ENCODE measurements at places on chromosomes 11 and 22.

DNA sequence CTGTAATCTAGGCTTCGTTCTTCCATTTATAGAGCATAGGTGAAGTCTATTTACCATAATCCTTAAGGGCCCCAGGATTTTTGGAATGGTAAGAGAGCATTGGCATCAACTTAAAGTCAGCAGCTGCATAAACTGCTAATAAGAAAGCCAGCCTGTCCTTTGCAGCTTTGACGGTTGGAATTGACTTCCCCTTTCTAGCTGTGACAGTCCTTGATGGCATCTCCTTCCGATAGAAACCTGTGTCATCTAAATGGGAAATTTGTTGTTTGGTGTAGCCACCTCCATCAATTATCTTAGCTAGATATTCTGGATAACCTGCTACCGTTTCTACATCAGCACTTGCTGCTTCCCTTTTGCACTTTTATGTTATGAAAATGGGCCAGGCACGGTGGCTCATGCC lies 58.0 kb upstream of the GLYATL1B start:
- DNase-seq, result no peak

DNA sequence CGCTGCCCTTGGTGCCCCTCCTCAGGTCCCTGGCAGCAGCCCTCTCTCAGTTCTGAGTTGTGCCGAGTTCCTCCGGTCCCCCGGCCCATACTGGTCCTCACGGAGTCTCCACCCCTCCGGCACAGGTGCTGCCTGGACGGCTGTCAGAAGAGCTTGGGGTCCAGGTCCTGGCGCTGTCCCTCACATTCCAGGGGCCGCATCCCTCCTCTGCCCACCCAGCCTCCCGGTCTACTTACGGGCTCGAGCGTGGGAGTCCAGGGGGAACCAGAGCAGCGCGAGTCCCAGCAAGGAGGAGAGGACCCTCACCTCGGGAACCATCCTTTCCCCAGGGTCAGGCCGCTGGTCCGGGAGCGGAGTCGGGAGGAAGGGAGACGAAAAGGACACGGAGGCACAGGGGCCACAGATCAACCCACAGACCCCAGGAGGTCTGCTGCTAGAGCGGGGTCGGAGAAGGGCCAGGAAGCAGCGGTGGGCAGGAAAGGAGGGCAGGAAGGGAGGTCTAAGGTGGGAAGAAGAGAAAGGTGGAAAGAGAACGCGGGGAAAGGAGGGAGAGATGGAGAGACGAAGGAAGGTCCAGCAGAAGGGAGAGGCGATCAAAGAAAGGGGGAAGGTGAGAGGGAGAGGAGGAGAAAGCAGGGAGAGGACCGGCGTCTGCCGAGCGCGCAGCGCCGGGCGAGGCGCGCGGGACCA lies 510 bp downstream of the CHRDL2 start:
- DNase-seq, result no peak

GRCh38 chr11:103035791-103036434 lies 56.0 kb downstream of the DCUN1D5 start:
- DNase-seq, result no peak

DNA sequence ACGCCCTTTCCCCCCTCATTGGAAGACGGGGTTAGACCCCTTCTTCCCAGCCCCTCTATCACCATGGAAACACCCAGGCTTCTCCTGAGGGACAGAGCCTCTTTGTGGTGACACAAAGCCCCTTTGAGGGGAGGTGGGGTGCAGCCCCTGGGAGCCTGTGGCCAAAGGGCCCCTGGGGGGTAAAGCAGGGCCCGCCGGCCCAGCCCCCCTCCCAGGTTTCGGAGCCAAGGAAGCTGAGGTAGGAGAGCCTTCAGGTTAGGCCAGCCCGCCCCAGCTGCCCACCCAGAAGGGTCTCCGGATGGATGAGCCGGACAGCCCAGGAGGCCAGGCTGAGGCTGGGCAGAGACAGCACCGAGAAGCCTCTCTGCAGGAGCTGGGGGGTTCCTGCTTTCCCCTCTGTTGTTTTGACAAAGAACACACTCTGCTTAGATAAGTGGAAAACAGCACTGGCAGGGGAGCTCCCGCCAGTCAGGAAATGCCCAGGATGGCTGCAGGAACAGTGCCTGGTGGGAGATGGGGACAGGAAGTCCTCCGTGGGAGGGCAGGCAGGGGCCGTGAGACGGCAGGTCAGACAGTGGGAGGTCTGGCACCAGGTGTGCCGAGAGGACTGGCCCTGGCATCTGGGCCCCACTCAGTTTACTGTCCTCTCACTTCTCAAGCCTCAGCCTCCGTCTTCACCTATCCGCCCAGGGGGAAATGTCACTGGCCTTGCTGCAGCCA lies 18.2 kb downstream of the ARVCF start:
- DNase-seq, result no peak

DNA sequence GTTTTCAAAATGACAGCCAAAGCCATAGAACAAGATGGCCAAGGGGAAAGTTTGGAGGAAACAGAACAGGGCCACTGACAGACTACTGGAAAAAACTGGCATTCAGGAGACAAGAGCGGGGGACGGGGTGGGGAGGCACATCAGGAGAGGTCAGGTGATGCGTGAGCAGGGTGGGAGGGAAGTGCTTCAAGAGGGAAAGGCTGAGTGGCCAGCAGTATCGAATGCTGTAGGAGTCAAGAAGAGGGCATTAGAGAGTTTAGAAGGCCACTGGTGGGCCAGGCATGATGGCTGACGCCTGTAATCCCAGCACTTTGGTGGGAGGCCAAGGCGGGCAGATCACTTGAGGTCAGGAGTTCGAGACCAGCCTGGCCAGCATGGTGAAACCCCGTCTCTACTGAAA lies 8.2 kb downstream of the GTPBP1 start:
- no peak for DNase-seq
